ENCODE measurements at places on chromosomes 5 and 9.

- peak; percentile 9 for DNase-seq
Measured at GRCh38 chr5:50711280-50711679, 44.8 kb downstream of the PARP8 start.

DNA sequence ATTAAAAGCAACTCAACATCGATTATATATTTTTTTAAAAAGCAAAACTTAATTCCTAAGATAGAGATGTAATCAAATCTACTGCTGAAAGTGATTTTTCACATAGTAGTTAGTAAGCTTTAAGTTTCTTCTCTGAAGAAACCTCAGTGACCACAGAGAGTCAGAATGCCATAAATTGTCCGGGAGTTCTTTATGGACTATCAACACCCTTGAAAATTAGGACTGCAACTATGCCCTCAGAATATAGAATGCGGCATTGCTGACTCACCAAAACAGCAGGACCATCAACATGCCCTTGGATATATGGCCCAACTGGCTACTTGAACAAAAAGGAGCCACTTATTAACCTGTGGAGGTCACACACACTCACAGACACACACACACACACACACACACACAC lies 228.9 kb upstream of the SNX2 start:
- no peak for DNase-seq

DNA sequence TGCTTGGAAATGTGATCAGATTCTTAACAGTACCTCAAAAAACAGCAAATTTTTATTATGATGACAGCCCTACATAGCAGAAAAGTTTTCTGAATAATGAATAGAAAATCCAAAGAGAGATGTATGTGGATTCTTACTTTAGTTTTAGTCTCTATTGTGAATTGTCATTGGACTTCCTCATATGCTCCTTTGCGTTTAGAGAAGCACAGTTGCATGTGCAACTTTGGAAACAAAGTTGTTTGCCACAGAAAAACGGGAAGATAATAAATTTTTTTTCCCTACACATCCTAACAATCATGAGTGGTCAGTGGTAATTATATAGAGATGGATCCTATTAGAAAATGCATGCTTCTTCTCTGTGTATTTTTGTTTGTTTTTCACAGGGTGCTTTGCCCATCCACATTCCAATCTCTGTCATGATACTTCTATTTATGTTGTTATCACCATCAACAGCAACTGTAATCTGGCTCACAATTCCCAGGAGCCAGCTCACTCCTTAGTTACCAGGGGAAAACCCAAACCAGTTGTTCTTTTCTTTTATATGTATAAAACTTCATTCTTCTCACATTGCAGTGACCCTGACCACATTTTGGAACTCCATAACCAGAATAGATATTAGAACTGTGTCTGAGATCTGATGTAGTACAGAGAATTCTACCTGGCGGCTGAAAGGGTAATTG lies 118.7 kb downstream of the NDUFS4 start:
- DNase-seq, result no peak

- DNase-seq, result no peak
Measured at GRCh38 chr5:68047035-68047434, 168.5 kb upstream of the PIK3R1 start.

DNA sequence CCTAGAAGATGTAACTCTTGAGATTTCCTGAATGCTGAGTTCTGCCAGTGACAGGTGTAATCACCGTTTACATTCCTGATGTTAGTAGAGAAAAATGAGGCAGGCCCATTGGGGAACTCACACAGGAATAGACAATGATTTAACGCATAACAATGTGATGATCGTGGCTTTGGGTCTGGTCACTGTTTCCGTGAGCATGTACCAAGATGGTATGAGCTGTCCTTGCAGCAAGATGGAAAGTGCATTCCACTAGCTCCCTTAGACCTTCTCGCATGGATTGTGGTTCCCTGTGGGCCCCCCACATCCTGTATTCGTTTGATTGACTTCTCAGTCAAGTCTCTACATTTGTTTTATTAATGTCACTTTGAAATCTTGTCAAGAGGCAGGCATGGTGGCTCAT lies 124.0 kb upstream of the DAP start:
- no peak for DNase-seq

GRCh38 chr5:81749561-81750307 lies 1.2 kb downstream of the SSBP2 start:
- DNase-seq, result peak; percentile 55

DNA sequence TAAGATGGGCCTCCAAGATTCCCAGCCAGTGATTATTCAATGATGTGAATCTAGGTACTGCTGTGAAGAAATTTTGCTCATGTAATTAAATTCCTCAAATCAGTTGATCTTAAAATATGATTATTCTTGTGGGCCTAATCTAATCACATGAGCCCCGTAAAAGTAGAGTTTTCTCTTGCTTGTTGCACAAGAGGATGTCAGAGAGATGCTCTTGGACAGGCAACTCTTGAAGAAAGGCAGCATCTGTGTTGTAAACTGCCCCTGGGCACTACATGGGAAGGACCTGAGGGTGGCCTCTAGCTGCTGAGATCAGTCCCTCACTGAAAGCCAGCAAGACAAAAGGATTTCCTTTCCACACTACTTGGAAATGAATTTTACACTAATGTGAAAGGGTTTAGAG lies 132.9 kb downstream of the TRPM3 start:
- DNase-seq, result no peak

DNA sequence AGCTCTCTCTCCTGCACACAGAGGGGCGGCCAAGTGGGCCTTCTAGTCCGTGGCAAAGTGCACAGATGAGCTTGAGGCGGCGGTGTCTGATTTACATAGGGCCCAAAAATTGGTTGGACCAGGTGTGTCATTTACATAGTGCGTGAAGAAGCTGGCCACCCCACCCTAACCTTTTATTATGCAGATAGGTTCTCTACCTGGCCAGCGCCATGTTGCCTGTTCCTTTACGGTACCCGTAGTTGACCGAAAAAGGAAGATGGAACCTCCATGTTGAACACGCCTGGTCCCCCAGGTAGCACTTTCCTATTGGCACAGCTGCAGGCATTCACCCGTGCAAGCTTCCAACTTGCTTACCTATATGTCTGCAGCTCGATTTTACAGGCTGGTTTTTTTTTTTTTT lies 61.5 kb downstream of the GNA14 start:
- DNase-seq, result no peak

DNA sequence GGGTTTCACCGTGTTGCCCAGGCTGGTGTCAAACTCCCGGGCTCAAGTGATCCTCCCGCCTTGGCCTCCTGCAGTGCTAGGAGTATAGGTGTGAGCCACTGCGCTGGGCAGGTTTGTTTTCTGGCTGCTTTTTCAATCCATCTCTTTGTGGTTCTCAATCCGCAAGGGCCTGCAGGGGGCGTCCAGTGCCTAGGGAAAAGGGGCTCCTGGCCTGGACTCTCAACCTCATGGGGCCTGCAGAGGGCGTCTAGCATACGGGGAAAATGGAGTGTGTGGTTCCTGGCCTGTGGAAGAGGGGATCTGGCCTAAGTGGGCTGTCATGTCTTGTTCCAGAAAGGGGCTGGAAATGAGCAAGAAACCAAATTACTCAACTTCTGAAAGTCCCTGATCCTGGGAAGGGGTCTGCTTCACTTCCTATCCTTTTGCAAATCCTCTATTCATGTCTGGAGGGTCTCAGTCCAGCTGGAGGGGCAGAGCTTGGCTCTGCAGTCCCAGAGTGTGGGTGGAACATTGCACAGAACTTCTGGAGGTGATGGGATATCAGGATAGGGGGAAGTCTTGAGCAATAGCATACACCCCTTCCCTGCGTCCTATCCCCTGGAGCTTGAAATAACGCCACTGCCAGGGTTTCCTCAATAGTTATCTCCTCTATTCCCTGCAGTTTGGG lies 12.7 kb upstream of the CCL27 start:
- DNase-seq, result peak; percentile 82

DNA sequence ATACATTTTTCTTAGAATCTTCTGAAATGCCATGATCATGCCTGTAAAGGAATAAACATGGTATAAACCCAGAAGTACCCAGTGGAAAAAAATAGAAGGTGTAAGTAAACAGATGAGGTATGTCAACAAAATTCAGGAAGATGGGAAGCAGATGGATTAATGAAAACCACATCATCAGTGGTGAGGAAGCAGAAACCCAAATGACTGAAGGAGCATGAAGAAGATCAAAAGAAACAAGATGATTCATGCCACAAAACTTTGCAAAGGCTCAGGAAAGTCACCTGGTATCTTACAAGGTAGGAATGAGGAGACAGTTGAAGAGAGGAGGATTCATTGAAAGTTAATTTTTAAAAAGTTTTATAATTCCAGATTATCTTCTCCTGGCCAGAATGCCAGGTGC lies 132.8 kb upstream of the PAPPA start:
- DNase-seq, result no peak

GRCh38 chr5:14191325-14191724 lies 48.2 kb downstream of the TRIO start:
- DNase-seq, result no peak

GRCh38 chr5:110790673-110791072 lies 51.9 kb downstream of the SLC25A46 start:
- DNase-seq, result peak; percentile 26

DNA sequence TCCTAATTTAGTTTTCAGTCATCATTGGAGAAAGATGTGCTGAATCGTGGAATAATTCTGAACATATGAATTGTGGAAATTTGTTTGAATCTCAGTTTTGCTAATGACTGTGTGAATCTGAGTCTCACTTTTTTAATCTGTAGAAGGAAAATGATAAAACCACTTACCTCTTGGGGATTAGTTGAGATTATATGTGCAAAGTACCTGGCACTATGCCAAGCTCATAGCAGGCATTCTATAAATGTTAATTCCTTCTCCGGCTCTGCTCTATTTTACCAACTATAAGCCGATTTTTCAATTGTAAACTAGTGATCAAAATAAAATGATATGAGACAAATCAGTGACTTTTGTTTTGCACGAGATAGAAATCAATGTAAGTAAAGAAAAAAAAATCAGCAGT lies 290.8 kb downstream of the TRPM3 start:
- no peak for DNase-seq

- DNase-seq, result no peak
Measured at GRCh38 chr9:5869315-5870019, 21.2 kb upstream of the MLANA start.

GRCh38 chr5:38497946-38498345 lies 58.5 kb downstream of the LIFR start:
- peak; percentile 20 for DNase-seq

DNA sequence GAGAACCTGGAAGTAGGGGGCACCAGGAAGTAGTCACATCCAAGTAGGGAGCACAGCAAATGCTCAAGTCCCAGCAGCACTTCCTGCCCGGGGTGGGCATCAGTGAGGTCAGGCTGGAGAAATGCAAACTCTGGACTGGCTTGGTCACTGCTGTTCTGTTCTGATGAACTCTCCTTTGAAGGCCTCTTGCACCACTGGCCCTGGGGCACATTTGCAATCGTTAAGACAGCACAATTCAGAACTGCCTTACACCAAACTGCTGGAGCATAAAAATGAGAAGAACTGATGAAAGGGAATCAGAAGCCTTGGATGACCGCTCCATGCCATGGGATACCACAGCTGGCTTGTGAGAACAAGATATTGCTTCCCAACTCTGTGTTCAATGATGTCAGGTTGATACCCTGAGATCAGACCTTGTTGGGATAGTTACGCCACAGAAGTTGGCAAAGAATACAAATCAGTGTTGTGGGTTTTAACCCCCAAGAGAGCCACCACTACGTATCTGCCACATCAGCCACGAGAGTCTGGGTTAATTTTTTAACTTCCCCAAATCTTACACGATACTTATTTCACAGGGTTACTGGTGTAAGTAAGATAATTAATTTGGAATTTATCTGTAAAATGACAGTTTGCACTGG lies 42.3 kb upstream of the ZSWIM6 start:
- DNase-seq, result no peak

- peak; percentile 78 for DNase-seq
Measured at GRCh38 chr9:91515074-91515687, 91.5 kb upstream of the NFIL3 start.

- DNase-seq, result no peak
Measured at GRCh38 chr9:79657891-79658290, 86.1 kb downstream of the TLE4 start.

- DNase-seq, result no peak
Measured at GRCh38 chr9:85067792-85068191, 398.3 kb downstream of the NTRK2 start.

GRCh38 chr5:147667363-147667762 lies 115.2 kb downstream of the JAKMIP2 start:
- DNase-seq, result no peak

- no peak for DNase-seq
Measured at GRCh38 chr9:117392992-117393391, 21.9 kb downstream of the ASTN2 start.

GRCh38 chr5:155926031-155926430 lies 400.9 kb upstream of the SGCD start:
- no peak for DNase-seq

- DNase-seq, result peak; percentile 36
Measured at GRCh38 chr9:94630833-94631232, 8.5 kb downstream of the FBP1 start.

DNA sequence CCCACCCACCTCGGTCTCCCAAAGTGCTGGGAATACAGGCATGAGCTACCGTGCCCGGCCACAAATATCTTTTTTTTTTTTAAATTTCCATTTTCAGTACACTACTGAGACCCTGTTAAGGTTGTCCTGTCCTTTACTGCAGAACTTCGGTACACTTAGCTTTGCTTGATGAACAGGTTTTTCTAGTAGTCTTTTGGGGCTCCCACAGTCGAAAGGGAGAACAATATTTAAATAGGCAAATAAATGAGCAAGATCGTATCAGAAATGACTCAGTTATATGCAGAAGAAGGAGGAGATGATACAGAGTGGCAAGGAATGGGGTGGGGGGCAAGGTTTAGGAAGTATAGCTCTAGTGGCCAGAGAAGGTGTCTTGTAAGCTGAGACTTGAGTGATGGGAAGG lies 52.7 kb downstream of the MSX2 start:
- no peak for DNase-seq

DNA sequence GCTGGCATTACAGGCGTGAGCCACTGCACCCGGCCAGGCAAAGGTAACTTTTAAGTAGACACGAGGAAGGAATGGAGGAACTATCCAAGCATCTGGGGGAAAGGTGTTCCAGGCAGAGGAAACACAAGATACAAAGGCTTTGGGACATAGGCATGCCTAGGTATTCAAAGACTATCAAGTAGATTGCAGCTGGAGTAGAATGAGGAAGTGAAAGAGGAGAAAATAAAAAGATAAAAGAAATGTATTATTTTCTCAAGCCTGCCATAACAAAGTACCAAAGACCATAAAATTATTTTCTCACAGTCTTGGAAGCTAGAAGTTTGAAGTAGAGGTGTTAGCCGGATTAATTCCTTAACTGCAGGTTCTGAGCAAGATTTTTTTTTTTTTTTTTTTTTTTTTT lies 39.9 kb upstream of the GRIN3A start:
- no peak for DNase-seq

- no peak for DNase-seq
Measured at GRCh38 chr9:128161215-128161902, 1.3 kb downstream of the BBLN start.

GRCh38 chr5:14660833-14661232 lies 3.7 kb upstream of the OTULIN start:
- DNase-seq, result no peak

GRCh38 chr9:136980669-136981478 lies 1.9 kb upstream of the LCNL1 start:
- no peak for DNase-seq
